Mesenteric fat pad (tissue), 1 donor: ENCODE measurements at places on chromosomes 12 and 14.
A peak's percentile ranks its signal among the peaks of the same experiment; 100 is the strongest.

DNA sequence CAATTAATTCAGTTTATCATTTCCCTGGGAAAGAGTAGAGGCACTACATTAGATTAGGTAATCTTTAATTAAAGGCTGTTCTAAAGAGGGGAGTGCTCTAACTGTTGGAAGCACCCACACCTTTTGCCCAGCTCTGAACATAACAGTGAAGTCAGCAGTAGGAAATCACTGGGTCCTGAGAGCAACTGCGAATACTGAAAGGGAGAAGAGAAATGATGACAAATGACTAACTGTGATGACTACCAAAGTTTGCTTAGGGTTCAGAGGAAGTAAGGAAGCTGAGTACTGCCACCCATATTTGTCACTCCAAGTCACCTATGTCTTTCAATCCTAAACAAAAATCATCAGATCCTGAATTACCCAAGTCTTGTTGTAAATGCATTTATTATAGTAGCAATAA lies 140.6 kb downstream of the EPS8 start:
- DNase-seq: no peak

DNA sequence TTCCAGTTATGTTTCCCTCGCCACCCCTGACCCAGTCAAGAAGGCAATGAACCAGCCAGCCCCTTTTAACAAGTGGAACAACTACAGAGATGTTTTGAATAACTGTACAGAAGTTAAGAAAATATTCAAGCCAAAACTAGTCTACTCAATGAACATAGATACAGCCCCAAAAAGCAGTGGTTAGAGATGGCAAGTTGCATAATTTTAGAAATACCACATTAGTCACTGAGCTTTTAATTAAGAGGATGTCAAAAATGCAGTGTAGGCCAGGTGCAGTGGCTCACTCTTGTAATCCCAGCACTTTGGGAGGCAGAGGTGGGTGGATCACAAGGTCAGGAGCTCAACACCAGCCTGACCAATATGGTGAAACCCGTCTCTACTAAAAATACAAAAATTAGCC lies 27.2 kb downstream of the PROX2 start:
- DNase-seq: no peak

- no peak for DNase-seq
Measured at GRCh38 chr12:15044471-15044870, 71.6 kb downstream of the PDE6H start.

DNA sequence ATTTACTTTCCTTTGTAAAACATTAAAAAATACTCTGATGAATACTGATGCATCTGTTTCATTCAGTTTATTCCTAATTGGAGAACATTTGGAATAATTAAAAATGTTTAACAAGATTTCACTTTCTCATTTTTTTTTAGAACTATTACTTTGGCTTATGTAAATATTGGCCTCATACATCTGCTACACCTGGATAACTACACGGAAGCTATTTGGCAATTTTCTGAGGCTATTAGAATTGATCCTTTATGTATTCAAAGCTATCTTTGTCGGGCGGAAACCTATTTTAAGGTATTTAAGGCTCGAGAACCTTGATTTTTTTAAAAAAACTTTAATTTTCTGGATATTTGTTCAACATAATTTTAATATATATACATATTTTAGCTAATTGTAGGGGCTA lies 196.7 kb downstream of the TTC6 start:
- no peak for DNase-seq

DNA sequence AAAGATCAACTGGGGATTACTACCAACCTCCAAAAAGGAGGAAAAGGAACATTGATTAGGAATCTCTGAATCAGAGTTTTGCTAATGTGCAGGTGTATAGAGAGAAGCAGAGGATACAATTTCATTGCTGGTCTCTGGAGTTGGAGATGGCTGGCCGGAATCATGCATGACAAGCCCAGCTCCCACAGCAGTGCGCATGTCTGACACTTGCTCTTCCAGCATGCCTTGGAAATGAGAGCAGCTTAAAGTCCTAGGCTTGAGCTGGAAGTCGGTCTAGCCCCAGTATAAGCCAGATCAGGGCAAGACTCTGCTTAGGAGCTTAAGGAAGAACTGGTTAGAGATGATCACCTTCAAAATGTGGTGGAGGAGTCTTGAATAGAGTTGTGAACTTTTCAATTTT lies 742.8 kb downstream of the DIO2 start:
- no peak for DNase-seq

DNA sequence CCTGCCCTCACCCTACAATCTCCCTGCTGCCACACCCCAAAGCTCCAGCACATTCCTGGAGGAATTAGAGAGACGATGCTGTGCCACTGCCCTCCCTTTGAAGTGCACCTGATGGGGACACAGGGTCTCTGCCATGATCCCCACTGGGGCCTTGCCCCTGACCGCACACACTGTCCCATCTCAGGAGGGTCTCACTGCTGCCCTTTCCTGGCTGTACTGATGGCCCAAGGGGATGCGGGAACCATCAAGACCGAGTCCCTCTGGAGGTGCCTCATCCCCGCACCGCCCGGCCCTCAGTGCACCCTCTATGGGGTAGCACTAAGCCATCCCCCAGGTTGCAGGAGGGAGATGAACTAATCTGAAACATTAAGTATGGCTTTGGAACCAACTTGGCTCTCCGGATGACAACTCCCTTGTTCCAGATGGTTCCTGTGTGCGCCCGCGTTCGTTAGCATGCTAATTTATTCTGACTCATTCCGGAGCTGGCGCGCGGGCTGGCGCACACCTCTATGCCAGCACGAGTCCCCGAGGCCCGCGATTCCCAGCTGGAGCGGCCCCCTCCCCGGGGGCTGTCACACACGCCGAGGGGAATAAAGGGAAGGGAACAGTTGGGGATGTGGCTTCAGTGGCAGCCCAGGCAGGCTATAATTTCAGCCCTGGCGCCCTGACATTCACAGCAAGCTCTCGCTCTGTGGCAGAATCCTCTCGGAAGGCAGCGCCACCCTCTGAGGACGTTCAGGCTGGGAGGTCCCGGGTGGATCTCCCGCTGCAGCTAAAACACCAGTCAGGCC lies 34.2 kb upstream of the C14orf180 start:
- DNase-seq: peak; percentile 69

DNA sequence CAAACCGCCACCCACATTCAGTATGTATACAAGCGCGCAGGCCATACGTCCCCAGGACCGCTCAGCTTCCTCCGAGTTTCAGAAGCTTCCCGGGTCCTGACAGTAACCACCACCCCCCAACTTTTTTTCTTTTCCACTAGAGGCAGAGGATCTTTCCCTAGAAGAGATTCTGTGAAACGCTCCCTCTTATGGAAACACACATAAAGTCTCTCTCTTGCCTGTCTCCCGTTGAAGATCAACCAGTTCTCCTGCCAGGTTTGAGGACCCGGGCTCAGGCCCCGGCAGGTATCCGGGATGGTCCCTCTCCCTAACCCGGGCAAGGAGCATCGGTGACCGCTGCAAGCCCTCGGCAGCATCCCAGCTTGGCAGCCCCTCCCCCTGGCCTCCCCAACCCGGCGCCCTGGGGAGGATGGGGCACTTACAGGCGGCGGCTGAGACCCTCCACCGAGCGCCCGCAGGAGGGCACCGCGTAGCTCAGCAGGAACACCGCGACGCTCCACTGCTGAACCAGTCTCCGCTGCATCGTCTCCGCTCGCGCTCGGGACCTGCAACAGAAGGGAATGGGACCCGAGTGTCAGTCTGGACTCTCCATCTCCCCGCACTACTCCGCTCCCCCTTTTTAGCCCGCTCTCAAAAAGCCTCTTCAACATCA lies 3.4 kb downstream of the PTHLH start:
- DNase-seq: no peak

GRCh38 chr12:121618659-121619233 lies 7.6 kb upstream of the ORAI1 start:
- DNase-seq: no peak

DNA sequence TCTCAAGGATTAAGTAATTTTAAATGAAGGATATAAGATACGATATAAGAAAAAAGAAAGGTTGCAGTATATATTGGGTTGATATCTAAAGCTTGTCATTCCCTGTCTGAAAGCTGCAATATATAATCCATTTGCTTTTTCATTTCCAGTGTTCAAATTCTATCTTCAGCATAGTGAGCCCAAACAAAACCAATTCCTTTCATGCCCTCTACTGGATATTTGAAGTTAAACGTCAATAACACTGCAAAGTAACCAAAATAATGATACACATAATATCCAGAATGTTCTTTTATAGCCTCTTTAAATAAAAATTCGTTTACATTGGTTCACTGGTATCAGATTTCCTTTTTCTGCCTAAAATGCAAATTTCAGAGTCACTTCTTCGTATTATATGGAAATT lies 64.5 kb upstream of the DAAM1 start:
- DNase-seq: no peak
